ENCODE measurements at places on chromosomes 1 and 21.

DNA sequence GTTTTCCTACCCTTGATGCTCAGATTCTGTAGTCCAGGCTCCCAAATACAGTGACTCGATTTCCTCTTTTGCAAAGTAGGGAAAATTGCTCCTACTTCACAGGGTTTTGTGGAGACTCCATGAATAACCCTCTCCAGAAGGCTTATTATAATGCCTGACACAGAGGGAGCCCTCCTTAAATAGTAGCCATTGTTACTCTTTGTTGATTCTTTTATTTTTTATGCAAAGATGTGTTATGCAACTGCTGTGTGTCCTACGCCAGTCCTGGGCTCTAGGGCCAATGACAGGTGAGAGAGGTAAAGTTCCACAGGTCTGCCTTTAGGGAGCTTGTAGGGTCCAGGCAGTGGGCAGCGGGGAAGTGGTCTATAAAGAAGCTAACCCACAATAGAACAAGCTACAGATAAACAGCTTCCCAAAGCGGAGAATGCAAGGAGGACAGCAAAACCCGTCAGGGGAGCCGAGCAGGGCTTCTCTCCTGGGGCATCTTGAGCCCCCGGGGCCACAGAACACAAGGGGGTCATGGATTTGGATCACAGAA lies 1.5 kb downstream of the AADACL3 start:
- DNase-seq, result no peak

DNA sequence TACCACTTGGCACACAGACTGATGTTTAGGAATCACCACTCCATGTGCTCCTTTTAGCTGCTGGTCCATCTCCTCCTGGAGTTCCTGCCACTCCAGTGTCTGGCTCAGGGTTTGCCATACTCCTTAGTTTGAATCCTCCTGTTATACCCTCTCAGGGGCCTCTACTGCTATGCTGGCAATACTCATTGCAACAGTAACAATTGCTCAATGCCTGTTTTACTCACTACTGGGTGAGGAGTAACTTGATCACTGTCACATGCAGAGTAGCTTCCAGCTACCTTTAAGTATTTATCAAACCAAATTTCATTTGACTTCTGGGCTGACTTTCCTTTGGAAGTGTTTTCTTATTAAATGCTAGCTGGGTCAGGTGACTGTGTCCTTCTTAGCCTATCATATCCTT lies 107.2 kb upstream of the WLS start:
- no peak for DNase-seq

DNA sequence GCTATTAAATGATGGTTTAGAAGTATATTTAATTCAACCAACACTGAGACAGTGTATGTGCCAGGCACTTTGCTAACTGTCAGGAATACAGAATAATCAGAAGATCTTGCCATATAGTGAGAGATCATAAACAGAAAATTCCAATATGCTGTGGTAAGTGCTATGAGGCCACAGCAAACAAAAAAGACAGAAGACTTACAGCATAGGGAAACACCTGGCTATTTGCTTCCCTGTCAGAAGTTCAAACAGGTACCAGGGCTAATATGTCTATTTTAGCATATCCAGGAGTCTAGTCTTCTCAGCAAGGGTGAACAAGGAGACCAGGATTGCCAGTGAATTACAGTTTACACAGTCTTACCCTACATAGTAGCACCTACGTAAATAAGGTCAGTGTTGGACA lies 30.4 kb downstream of the TRIT1 start:
- DNase-seq, result peak; percentile 20

- DNase-seq, result no peak
These were observed 8.6 kb downstream of the AIM2 start for GRCh38 chr1:159067699-159068621.

DNA sequence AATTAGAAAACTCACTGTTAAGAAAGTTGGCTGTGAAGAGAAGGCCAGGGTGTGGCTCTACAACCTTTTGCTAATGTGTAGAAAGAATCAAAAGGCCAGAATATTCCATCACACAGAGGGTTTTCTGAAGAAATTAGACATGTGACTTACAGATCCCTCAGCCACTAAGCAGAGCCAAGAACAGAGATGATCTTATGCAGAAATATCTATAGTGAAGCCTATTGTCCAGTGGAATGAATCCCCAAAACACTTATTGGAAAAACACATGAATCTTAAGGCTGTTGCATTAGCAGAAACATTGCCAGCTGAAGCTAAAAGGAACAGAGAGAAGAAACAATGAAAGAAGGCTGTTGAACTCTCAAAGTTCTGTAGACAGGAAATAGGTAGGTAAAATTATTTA lies 979.2 kb downstream of the MRPL39 start:
- DNase-seq, result no peak

DNA sequence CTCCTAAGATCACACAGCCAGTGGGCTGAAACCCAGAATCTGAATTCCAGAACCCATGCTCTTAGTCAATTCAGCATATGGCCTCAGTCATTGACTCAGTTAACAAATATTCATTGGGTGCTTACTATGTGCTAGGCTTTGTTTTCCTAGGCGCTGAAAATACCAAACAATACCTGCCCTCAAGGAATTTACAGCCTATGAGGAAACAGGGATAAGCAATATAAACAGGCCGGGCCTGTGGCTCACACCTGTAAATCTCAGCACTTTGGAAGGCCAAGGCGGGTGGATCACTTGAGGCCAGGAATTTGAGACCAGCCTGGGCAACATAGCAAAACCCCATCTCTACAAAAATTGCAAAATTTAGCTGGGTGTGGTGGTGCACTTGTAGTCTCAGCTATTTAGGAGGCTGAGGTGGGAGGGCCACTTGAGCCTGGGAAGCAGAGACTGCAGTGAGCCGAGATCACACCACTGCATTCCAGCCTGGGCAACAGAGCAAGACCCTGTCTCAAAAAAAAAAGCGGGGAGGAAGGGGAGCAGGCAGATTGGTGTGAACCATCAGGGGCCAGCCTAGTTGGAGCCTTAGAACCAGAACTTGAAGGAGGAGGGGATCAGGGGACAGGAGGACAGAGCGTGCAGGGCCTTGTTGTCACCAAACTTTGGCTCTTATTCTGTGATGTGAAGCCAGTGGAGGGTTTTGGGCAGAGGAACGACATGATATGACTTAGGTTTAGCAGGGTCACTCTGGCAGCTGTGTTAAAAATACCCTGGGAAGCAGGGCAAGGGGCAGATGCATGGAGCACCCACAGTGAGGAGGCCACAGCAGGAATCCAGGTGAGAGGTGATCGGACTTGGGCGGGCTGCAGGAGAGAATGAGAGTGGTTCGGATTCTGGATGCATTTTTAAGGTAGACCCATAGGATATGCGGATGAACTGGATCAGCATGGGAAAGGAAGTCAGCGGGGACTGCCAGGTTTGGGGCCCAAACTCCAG lies 5.8 kb downstream of the TINAGL1 start:
- DNase-seq, result no peak

DNA sequence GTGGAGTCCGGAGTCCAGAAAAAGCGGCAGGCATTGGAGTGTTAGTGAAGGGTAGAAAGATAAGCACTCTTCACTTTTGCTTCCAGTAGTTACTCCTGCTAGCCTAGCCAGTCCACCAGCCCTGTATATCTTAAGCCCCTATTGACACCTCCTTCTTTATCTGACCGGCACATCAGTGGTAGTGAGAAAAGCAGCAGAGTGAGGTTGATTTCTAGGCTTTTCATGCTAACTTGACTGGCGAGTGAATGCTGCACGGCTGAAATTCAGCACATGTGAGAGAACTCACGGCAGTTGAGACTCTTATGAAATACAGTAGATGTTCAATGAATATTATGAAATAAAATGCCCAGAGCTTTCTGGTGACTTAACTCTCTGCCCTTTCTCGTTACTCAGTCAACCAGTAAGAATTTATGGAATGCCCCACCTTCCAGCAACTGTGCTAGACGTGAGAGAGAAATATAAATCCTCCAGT lies 128.2 kb downstream of the CACHD1 start:
- no peak for DNase-seq

- no peak for DNase-seq
These were observed 38.1 kb downstream of the NIBAN1 start for GRCh38 chr1:184935920-184936798.

DNA sequence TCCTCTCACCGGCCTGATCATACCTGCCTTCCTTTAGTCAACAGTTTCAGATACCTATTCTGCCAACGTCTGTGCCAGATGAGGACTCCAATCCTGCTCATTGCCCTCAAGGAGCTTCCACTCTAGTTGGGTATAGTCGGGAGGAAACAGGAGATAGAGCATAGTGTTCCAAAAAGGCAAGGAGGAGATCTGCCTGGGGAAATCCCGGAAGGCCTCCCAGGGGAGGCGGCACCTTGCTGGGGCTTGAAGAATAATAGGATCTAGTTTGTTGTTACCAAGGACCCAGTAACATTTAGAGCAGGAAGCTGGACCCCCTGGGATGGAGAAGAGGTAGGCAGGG lies 12.3 kb downstream of the LDLRAP1 start:
- no peak for DNase-seq

- no peak for DNase-seq
These were observed 87.3 kb upstream of the KAZN start for GRCh38 chr1:14511166-14511680.

Data from NCI-H146 (cell line).